ENCODE measurements at places on chromosomes 3 and 15.

- DNase-seq, result no peak
Measured at GRCh38 chr3:36973139-36973538, 19.8 kb downstream of the EPM2AIP1 start.

DNA sequence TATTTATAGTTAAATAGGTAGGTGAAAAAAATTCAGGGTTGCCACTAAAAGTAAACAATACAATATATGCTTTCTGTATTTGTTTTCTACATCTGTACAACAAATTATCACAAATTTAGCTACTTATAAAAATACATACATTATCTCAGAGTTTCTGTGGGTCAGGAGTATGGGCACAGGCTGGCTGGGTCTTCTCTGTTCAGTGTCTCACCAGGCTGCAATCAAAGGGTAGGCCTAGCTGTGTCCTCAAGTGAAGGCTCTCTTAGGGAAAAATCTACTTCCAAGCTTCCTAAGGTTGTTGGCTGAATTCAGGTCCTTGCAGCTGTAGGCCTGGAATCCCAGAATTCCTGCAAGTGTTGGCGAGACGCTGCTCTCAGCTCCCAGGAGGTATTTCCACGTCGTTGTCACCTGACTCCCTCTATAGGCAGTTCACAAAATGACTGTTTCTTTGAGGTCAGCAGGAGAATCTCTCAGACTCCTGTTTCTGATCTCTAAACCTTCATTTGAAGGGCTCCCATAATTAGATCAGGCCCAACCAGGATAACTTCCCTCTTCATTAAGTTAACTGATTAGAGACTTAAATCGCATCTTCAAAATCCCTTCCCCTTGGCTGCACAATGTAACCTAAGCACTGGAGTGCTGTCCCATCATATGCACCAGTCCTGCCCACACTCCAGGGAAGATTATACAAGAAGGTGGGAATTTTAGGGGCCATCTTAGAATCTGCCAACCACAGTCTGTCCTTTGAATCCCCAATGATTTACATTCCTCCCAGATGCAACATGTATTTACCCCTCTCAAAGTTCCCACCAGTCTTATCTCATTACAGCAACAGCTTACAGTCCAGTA is 296.6 kb downstream of the SUCLG2 start:
- DNase-seq, result peak; percentile 8

GRCh38 chr15:48447657-48448056 is 116.4 kb downstream of the DUT start:
- DNase-seq, result no peak

GRCh38 chr3:14490831-14491230 is 49.3 kb downstream of the GRIP2 start:
- no peak for DNase-seq

DNA sequence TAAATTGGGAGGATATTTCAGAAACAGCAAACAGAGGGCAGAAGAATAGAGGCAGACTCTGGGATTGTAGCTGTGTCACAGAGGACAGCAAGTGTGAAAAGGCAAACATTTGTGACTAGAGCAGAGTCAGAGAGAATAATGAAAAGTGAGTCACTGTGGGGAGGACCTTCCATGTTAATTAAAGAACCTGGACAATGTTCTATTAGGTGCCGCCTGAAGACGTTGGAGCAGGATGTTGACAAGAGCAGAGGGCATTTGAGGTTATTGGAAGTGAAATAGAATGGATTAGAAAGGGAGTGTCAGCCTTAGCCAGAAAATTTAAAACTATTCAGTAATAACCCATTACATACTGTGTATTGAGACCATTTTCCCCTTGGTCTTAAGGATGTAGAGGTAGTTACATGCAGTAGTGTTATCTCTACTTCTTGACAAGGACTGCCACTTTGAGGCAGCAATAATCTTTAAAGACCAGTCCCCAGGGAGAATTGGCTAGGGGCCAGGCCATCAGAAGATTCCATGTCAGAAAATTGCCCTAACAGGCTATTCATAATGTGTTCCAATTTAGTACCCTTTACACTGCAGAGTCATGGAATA is 5.8 kb downstream of the ACKR2 start:
- DNase-seq, result no peak
